Activated gamma-delta T cell treated with Interleukin-2 at 50 U/mL for 16 hours (primary cell): ENCODE measurements at places on chromosomes 11 and 22.

DNA sequence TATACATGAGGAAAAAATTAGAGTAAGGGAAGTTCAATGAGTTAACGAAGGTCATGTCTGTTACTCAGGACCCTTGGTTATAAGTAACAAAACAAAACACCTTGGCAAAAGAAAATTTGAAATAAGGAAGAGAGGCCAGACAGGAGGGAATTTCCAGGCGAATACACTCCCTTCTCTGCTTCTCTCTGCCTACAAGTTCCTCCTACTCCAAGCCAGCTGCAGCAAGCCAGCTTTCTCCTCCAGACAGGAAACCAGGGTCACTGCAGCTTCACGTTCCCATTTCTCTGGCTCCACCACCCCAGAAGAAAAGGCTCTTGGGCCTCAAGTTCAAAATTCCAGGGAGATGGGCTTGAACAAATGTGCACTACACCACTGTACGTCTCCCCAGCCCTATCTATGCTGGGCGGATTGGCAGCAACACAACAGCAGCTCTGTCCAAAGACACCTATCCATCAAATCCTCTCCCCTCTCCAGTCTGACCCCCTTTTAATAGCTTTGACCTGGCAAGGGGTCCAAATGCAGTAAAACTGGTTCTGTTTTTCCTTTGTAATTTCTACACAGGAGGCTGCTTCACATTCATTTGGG lies 27.7 kb downstream of the SMCO4 start:
- no peak for DNase-seq

DNA sequence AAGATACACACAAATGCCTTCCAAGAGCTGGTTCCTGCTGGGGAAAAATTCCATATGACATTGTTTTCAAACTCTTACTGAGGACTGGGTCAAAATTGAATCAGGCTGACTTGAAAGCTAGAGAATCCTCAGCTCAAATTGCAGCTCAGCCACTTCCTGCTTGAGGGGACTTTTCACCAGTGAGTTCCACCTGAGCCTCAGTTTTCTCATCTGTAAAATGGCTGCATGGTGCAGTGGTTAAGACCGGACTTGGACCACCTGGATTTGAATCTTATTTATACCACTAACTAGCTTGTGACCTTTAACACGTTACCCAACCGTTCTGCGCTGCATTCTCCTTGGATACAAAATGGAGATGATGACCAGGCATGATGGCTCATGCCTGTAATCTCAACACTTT lies 69.9 kb upstream of the ASPHD2 start:
- no peak for DNase-seq

DNA sequence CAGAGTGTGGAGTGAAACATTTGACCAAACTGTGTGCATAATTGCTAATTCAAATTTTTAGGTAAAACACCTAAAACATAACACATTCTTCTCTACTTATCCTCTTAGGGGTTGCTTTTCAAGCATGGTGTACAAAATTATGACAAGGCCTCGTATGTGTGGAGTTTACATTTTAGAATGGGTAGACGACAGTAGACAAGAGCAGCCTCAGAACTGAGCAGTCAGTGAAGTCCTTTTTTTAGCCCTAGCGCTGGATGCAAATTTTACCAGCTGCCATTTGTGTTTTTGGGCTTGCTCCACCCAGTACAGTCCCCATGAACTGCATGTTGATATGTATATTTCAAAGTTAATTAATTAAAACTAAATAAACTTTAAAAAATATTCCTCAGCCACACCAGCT lies 64.7 kb upstream of the TOP3B start:
- DNase-seq = no peak

GRCh38 chr11:57475671-57476046 lies 15.3 kb downstream of the RTN4RL2 start:
- DNase-seq = no peak

- DNase-seq = no peak
Measured at GRCh38 chr22:29734406-29734805, 14.6 kb downstream of the CABP7 start.
